KG1 (cell line): ENCODE measurements at places on chromosomes 4 and X.

- DNase-seq = no peak
These were observed 5.1 kb downstream of the PPARGC1A start for GRCh38 chr4:23884741-23885140.

DNA sequence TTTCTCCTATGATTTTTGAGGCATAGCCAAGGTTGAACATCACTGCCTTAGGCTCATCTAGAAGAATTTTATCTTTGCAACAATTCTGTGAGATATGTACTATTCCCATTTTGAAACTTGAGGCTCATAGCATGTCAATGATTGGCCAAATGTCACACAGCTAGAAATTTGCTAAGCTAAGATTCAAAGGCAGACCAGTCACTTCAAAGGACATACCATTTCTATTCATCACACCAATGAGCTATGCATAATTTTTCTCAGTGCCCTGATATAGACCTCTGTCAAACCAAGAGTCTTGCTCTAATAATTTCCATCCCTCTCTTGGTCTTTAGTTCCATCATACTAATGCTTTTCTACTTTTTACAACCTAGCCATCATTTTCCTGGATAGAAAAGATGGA is 27.6 kb upstream of the SERTM2 start:
- no peak for DNase-seq

GRCh38 chrX:7132335-7133049 is 15.0 kb upstream of the STS start:
- no peak for DNase-seq

GRCh38 chrX:99719140-99719539 is 690.9 kb downstream of the PCDH19 start:
- no peak for DNase-seq

GRCh38 chr4:123974386-123975149 is 578.0 kb downstream of the SPRY1 start:
- DNase-seq = no peak

- no peak for DNase-seq
These were observed 36.6 kb downstream of the FHL1 start for GRCh38 chrX:136183917-136184316.

DNA sequence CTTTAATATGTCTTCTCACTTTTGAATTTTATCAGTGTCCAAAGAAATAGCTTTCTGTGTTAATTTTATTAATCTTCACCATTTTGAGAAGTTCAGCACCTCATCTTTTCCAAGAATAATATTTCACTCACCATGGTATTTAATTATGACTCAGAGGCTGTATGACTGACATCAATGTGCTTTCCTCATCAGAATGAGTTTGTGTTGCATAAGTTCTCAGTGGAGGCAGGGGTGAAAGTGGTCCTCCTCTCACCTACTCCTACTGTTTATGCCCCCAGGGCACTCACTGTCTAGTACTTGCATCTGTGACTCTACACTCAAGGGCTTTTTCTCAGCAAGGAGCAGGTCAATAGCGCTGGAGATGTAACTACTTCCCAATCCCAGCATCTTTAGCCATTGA is 905.3 kb upstream of the INTU start:
- DNase-seq = no peak

DNA sequence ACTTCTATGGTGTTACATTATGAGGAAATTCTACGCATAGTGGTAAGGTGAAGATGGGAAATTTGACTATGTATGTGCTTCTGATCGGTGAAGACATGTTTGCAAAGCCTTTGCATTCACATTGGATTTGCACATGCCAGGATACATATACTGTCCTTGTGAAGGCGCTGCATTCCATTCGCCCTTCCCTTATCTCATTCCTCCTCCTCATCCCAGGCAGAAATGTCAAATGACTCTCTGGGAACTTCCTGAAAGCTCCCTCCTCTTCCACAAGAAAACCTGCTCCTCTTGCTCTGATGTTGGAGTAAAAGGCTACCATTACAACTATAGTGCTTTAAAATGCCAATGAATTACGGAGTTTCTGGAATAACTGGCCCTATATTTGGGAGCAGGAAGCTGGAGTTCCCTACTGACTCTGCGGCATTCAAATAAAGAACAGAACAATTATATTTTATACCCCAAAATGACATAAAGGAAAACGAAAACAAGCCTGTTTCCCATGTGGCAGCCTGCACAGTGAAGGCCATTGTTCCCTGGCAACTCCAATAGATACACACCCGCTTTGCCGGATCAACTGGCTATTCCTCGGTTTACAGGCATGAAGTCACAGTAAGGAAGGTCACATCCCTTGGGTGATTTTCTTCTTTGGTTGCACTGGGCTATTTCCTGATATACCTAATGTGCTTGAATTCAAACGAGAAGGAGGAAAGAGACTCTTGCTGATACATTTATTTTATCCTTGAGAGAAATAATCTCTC is 84.5 kb downstream of the AREG start:
- DNase-seq = no peak

DNA sequence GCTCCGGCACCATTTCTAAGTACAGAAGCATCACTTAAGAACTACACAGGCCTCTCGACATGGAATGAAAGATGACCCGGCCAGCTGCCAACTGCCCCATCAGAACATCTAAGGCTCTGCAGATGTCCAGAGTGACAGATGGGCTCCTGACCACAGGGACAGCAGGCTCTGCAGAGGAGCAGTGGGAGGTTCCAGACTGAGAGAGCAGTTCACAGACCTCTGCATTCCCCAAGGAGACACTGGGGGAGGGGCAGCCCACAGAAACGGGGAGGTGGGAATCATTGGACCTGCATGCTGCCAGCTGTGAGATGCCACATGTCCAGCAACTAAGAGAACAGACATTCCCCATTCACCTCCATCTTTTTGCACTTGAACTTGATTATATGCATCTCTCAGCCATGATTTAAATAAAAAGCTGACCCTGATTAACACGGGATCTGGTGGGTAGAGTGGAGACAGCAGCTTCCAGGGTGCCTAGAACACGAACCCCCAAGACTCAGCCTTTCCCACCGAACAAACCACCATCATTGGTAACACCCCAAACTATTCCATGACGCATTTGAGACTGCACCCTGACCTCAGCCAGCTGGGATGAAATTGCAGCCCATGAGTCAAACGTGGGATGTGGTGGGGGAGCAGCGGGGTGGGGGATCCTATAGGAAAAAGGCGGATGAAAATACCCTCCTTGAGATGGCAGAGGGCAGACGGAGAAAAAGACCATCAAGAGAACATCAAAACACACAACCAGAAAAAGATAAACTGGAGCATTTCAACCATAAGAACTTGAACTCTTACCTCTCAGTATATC is 47.2 kb downstream of the AFAP1 start:
- no peak for DNase-seq

- DNase-seq = no peak
These were observed 26.4 kb downstream of the PPP1R2C start for GRCh38 chrX:42751573-42751972.

DNA sequence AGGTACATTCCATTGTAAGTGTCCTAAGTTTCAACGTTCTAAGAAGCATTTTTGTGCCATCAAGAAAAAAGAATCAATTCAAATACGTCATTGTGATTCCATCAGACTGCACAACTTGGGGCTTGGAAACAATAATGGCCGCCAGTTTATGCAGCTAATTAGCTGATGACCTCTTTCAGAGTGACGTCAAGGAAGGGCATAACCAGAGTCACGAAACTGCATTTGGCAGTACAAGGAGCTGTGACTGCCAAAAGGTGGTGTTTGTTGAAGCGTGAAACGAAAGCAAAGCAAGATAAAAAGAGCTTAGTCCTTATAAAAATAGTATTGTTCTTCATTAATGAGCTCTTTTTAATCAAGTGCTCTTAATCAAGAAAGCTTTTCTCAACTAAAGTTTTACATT is 81.1 kb upstream of the SH3RF1 start:
- DNase-seq = no peak

DNA sequence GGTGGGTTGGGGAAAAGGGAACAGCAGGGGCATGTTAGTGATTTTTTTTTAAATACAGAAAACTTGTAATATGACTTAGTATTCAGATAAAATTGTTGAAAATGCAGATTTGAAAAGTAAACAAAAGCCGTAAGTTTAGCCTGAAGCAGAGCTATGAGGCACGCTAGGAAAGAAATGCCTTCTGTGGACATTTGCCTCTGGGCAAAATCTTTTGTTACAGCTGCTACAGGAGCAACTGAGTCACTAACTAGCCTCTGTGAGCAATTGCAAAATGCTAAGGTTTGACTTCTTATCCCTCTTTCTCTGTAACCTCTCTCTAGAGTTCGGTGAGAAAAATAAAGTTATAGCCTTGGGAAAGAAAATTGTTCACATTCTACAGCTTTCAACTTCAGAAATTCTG is 350.0 kb downstream of the SLC7A11 start:
- no peak for DNase-seq

DNA sequence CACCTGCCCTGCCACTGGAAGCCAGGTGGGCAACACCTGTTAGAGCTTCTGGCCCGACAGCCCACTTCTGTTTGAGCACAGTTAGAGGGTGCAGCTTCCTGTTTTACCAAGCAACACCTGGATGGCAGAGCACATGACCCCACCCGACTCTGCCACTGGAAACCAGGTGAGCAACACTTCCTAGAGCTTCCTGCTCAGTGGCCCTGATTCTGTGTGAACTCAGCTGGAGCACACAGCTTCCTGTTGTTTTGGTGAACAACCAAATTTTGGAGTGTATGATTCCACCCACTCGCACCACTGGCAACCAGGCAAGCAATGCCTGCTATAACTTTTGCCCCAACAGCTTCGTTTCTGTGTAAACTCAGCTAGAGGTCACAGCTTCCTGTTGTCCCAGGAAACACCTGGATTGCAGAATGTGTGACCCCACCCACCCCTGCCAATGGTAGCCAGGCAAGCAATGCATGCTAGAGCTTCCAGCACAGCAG is 163.8 kb upstream of the KLF8 start:
- DNase-seq = no peak

DNA sequence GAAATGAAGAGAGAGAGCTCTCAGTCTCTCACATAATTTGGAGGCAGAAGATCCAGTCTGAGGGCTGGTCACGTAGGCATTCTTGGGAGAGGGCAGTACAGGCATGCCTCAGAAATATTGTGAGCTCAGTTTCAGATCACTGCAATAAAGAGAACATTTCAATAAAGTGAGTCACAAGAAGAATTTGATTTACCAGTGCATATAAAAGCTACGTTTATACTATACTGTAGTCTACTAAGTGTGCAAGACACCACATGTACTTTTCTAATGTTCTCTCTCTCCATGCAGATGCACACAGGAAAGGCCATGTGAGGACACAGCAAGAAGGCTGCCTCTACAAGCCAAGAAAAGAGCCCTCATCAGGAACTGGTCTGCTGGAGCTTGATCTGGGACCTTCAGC is 583.5 kb upstream of the FAT1 start:
- no peak for DNase-seq

DNA sequence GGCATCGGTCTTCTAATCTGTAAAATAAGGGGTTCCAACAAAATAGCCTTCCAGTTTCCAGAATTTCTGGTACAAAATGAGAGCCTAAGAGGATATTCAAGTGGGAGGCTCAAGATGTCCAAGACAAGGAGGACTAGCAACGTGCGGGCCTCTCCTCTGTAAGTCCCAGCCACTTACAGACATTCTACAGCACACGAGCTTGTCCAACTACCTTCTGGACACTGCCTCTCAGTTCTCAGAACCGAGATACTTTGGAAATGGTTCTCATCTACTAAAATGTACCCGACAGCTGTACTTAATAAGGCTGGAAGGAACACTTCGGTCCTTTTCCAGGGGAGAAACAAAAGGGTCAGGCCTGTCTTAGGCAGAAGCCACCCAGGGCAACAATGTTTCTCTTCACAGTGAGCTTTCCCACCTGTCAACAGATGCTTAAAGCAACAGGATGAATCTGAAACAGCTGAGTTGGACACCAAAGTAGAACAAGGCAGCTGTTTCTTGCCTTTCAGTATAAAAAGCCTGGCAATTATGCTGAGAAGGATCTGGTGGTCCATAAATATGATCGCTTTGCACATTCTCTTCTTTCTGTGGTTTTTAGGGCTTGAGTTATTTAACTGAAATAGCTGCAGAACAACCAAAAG is 127.0 kb downstream of the HS6ST2 start:
- no peak for DNase-seq

DNA sequence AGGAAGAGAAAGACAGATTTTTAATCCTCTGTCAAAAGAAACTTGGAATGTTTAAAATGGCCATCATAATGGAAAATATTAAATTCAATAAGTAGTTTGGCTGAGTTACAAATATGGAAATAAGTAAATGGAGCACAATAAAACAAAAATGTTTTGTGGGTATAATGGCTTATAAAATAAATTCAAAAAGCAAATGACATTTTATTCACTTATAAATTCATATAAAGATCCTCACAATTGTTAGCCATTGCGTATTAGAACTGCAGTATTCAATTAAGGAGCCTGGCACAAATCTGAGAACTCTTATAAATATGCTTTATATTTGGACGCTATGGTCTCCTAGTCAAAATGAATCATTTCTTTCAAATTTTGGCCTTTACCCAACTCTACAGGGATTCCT is 339.0 kb upstream of the PABPC4L start:
- no peak for DNase-seq

DNA sequence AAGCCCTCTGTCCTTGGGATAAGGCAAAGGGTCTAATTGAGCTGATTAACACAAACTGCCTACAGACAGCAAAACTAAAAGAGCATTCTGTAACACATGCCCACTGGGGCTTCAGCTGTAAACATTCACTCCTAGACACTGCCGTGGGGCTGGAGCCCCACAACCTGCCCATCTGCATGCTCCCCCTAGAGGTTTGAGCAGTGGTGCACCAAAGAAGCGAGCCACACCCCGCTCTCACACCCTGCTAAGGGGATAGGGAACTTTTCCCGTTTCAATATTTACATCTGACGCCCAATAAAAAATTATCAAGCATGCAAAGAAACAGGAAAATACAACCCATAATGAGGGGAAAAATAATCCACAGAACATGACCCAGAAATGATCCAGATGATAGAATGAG is 46.9 kb upstream of the HSD17B10 start:
- DNase-seq = no peak

GRCh38 chrX:65932173-65933084 is 107.5 kb downstream of the VSIG4 start:
- no peak for DNase-seq
